Epithelial cell of umbilical artery (primary cell): ENCODE measurements at places on chromosomes 16 and 17. TPM values are rescaled to one million over a fixed set of nuclear protein-coding genes. Genes with fewer than 3 reads are reported as not detected.

Gene CBLN1
- total RNA-seq, result not detected in 2 replicates

Gene RPRML
- not detected in 2 replicates for total RNA-seq

Gene AURKB
- 41.3 and 62.6 TPM in 2 replicates for total RNA-seq

Gene CCL4L2
- total RNA-seq, result not detected in 2 replicates

Gene C17orf50
- total RNA-seq, result not detected in 2 replicates

Gene PRSS8
- total RNA-seq, result not detected in 2 replicates

Gene PRAC2
- total RNA-seq, result not detected in 2 replicates

Gene SMIM5
- total RNA-seq, result under 0.01 TPM in 1 of 2 replicates, not detected in the other

Gene HOXB4
- 3.2 and 4.6 TPM in 2 replicates for total RNA-seq

Gene GDPD3
- 0.32 and 0.61 TPM in 2 replicates for total RNA-seq

Gene EMP2
- total RNA-seq, result 5.2 and 8.5 TPM in 2 replicates

Gene IRX3
- total RNA-seq, result under 0.01 TPM in 1 of 2 replicates, not detected in the other

Gene PLA2G10
- total RNA-seq, result not detected in 2 replicates

Gene SP2
- 0.30 and 1.9 TPM in 2 replicates for total RNA-seq

Gene RCVRN
- not detected in 2 replicates for total RNA-seq

Gene ZSCAN10
- total RNA-seq, result not detected in 2 replicates

Gene TMEM204
- total RNA-seq, result 15.0 and 36.7 TPM in 2 replicates

Gene TPSD1
- total RNA-seq, result not detected in 2 replicates

Gene SPATA32
- total RNA-seq, result not detected in 2 replicates

Gene INCA1
- not detected in 2 replicates for total RNA-seq

Gene SCARF1
- total RNA-seq, result 107 and 115 TPM in 2 replicates

Gene ELMO3
- total RNA-seq, result 1.3 and 1.5 TPM in 2 replicates

Gene GPATCH8
- 12.7 and 19.0 TPM in 2 replicates for total RNA-seq

Gene GP2
- total RNA-seq, result not detected in 2 replicates

Gene OTOA
- 0.15 TPM in 1 of 2 replicates, not detected in the other for total RNA-seq

Gene VAT1L
- 0.97 and 3.6 TPM in 2 replicates for total RNA-seq

Gene SCIMP
- not detected in 2 replicates for total RNA-seq

Gene FAM83G
- total RNA-seq, result 7.1 and 8.2 TPM in 2 replicates

Gene KRT28
- total RNA-seq, result not detected in 2 replicates

Gene RBFOX1
- total RNA-seq, result not detected in 2 replicates
